ENCODE measurements at places on chromosomes 3 and 15.

DNA sequence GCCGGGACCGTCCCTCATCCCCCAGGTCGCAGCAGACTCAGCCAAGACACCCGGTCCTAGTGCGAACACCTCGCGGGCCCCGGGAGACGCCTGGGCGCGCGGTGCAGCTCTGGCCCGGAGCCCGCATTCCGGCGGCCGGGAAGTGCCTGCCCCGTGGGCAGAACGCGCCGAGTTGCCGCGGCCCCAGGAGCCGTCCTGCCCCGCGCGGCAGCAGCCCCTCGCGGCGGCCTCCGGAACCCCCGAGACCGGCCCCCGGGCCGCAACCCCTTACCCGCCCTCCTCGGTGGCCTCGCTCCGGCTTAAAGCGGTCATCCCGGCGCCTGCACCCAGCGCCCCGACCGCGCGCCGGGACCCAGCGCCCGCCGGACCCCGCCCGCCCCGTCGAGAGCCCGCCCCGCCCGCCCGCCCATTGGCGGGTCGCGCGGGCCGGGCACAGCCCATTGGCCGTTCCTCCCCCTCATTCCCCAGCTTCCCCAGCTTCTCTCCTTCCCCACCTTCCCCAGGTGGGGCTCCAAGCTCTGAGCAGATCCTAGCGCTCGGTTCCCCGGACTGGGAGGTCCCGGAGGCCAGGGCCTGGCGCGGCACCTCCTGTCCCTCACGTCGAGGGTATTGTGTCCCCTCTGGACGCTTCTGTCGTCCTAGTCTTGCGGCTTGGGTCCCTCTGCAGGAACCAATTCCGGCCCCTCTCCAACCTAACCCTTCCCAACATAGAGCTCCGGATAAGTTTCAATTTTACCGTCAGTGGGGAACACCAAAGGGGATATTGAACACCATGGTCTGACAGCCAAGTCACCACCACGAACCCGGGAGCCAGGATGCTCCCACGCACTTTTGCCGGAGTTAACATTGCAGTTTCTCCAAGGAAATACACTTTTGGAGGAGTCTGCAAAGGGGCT is at the start of gene GRAMD2A:
TSS of gene GRAMD2A (minus strand) at position 328 of the 896 bp plus-strand sequence.
- DNase-seq, result no peak

- no peak for DNase-seq
Observed at GRCh38 chr15:55914446-55914845, 79.0 kb downstream of the NEDD4 start.

GRCh38 chr15:90650117-90650955 is 66.8 kb upstream of the BLM start:
- no peak for DNase-seq

GRCh38 chr15:89139613-89140499 is 51.6 kb downstream of the ABHD2 start:
- DNase-seq, result no peak

GRCh38 chr3:59401924-59402323 is 352.1 kb upstream of the CFAP20DC start:
- no peak for DNase-seq

DNA sequence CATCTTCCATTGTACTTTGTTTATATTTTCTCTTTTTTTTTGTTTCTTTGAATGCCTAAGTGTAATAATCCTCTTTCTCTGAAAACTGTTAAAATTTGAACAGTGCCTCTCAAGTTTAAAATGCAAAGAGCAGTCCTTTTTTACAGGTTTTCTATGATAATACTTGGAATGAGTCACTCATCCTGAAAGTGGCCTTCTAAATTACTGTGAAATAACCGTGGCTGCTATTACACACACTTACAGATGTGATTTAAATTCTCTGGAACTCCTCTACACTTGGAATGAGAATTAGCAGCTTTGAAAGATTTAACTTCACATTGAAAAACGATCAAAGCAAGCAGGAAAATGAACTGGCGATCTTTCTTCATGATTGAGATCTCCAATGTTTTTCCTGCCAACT is 105.9 kb downstream of the ROBO1 start:
- DNase-seq, result no peak

Measured in stimulated activated CD8-positive, alpha-beta memory T cell treated with anti-CD3 and anti-CD28 coated beads, Interleukin-2, amount 100 ng/mL, for 1 hour (primary cell).